Hypothalamus (tissue), 51 donors: ENCODE measurements at places on chromosomes 12 and 14.

- DNase-seq, result no peak
These were observed 50.7 kb downstream of the FLRT2 start for GRCh38 chr14:85580536-85581140.

DNA sequence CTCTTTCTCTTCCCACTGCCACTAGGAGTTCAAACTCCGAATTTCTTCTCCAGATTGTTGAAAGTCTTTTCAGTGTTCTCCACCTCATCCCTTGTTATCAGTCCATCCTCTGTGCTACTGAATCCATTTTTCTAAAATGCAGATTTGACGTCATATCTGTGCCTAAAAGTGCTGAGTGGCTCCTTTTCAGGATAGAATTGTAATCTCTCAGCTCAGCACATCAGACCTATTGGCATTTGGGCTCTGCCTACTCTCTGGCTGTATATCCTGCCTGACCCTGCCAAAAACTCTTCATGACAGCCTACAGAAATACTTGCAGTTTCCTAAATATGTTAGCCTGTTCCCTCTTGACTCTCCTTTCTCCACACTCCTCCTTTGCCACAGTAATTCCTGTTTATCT, 1.1 kb upstream of the RABGGTA start:
- DNase-seq, result no peak

DNA sequence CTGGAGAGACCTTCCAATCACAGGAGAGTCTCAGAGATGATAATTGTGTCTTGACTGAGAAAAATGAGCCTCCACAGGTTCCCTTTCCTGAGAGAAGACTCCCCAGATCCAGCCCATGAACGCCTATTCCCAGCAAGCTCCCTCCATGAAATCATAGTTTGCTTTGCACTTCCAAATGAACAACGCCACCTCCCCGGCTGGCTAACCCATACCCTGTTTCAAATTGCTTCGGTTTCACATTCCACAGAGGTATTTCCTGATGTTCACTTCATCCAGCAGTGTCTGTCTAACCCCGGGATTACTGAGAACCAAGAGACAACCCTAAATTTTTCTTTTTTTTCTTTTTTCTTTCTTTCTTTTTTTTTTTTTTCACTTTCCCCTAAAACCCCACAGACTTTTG, 124.1 kb upstream of the RFLNA start:
- no peak for DNase-seq

- no peak for DNase-seq
These were observed 46.6 kb downstream of the PRIMA1 start for GRCh38 chr14:93741556-93742230.

DNA sequence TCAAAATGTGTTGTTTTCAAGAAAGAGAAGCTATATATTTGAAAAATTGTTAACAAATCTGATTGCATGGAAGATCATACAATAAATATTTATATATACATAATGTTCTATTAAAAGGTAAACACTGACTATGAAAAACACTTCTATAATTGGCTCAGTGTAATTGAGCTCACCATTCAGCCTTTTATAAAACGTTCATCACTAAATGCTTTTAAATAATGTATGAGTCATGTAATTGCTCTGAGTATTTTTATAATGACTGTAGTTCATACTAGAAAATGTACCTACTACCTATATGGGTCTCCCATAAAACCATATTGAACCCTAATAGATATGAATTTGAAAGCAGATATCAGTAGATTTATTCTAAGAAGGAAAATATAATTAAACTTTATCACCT, 240.4 kb upstream of the MGAT4C start:
- no peak for DNase-seq

DNA sequence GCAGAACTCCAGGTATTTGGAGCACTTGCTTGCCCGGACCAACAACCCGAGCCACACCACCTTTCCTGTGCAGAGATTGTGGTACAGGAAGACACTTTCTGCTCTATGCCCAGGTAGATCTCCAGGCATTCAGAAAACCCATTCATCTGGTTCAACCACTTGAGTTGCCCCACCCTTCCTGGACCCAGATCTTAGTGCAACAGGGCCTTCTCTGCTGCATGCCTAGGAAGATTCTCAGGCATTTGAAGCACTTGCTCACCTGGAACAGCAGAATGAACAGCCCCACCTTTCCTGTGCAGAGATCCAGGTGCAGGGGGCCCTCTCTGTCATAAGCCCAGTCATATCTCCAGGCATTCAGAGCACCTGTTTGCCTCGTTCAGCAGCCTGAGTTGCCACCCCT, 412.8 kb upstream of the MGAT4C start:
- DNase-seq, result no peak

GRCh38 chr14:72743626-72744025, 150.3 kb downstream of the DPF3 start:
- DNase-seq, result no peak

GRCh38 chr14:48726080-48726642, 860.0 kb downstream of the RPS29 start:
- no peak for DNase-seq

DNA sequence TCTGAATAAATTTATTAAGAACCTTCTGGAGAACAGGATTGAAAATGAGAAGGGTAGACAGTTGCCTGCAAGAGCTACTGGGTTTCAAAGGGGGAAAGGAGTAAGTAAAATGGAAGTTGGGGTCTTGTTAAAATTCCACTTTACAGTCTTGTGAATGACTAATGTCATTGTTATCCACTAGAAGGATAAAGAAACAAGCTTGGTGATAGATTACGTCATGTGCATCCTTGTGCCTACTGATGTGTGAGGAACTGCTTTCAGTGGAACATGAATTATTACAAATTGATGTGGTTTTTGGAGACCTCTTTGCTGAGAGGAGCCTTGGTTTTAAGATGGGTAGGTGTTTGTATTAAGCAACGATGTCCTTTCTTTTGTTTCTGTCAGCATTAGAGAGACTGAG, 272.5 kb upstream of the PRICKLE1 start:
- DNase-seq, result no peak

DNA sequence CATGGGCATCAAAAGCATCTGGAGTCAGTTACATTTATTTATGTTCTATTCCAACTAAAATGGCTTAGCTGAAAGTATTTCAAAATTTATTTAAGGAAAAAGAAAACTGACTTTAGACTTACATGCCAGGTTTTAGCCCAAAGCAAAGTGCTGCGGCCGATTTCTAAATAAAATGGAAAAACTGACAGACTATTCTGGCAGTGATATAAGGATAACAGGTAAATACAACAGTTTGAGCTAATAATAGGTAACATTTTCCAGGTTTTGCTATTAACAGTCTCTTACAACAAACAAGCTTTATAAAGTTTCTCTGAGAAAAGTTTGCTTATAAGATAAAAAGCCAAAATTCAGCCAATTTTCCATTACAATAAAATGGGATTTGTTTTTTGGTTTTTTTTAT, 937.2 kb upstream of the FLRT2 start:
- DNase-seq, result no peak

DNA sequence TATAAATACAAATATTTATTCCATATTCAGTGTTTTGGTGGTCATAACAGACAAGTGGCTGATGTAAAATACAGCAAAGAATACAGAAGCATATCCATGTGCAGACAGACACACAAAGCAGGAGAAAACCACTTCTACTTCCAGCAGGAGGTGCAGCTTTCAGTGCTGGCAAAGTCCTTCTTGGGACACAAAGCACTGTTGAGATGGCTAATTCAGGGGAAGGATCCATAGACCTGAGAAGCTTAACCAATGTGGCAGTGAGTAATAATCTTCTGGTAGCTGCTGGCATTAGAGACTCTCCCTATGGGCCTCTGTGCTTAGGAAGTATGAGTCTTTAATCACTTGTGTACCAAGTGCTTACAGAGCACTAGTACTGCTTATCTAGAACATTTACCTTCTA, 26.8 kb downstream of the AMN1 start:
- no peak for DNase-seq

GRCh38 chr12:88181881-88182280, 39.8 kb downstream of the TMTC3 start:
- DNase-seq, result no peak

DNA sequence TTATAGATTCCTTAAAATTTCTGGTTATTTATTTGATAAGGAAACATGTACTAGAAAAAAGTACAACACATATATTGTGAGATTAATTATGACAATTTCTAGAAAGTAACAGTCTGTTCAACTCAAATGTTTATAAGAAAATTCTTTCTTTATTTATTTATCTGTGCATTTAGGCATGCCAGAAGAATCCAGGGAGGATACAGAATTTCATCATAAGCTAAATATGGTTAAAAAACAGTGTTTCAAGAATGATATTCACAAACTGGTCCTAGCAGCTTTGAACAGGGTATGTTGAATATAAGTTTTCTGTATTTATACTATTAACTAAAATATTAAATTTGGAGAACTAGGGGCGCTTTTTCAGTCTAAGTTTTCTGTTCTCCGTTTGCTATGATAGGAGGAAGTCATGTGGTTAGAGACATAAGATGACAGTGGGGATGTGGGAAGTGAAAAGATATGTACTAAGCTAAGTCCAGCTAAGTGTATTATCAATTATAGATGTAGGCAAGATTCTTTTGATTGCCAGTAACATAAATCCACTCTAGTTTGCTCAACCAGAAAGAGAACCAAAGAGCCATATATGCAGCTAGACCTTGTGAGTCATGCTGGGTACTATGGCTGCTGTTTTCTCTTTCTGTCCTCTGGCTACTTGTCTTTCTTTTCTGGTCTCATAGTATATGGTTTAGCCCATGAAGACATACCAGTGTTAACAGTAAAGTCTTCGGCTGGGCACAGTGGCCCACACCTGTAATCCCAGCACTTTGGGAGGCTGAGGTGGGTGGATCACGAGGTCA, 39.0 kb downstream of the LRRK2 start:
- no peak for DNase-seq

GRCh38 chr12:107144441-107144840, 51.1 kb upstream of the CRY1 start:
- no peak for DNase-seq

- DNase-seq, result no peak
These were observed 332.9 kb downstream of the NUAK1 start for GRCh38 chr12:105805730-105806399.
